ENCODE measurements at places on chromosomes 3 and 15.

DNA sequence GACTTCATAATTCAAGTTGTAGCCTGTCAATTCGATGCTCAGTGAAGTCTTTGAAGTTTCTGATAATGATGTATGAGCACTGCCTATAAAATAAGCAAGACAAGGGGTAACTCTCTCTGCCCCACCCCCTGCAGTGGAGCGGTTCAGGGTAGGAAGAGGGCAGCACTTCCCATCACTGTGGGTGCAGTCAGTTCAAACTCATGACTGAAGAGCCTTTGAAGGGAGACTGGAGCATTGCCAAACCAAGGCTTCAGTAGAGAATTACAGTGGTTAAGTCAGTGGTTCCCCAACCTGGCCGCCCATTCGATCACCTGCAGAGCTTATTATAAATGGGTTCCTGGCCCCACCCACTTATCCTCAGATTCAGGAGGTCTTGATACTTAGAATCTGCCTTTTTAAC, 190.6 kb downstream of the SHQ1 start:
- peak; percentile 55 for DNase-seq

- DNase-seq, result peak; percentile 69
Observed at GRCh38 chr15:68559345-68560310, 19.2 kb upstream of the CORO2B start.

GRCh38 chr3:49703443-49703927, 14.1 kb downstream of the RNF123 start:
- peak; percentile 76 for DNase-seq

- no peak for DNase-seq
Observed at GRCh38 chr15:63243776-63244175, 33.6 kb upstream of the APH1B start.

Measured in CD4-positive, alpha-beta T cell treated with Interleukin-4 for 1 hour (primary cell).